ENCODE measurements at places on chromosomes 11 and 22.

GRCh38 chr22:48491451-48491941 lies 1336.2 kb downstream of the BRD1 start:
- peak; percentile 51 for DNase-seq

- DNase-seq: no peak
These were observed 5.9 kb downstream of the SERPIND1 start for GRCh38 chr22:20779818-20780158.

- no peak for DNase-seq
These were observed 368.5 kb downstream of the NELL1 start for GRCh38 chr11:21037850-21038249.

DNA sequence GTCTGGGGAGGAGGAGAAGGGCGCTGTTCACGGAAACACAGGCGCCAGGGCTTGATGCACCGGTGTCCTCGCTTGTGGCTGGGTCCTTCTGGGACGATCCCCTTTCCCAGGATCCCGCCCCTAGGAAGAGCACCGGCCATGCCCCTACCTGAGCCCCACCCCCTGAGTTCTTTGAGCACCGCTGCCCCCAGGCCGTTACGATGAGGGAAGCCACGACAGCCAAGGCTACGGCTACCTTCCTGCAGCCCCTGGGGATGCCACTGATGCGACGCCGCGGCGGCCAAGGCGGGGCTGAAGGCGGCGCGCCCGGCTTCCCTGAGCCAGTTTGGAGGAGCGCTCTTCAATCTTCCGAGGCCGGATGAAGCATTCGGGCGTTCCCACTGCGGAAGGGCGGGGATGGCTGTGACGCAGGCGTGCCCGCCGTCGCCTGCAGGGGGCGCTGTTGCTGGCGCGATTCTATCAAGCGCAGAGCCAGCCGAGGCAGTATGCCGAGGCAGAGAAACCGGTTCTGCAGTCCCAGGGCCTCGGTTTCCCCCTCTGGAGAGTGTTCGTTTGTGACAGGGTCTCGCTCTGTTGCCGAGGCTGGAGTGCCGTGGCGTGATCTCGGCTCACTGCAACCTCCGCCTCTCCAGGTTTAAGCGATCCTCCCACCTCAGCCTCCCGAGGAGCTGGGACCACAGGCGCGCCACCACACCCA lies 9.7 kb upstream of the NEFH start:
- DNase-seq: peak; percentile 31

GRCh38 chr11:72278905-72279304 lies 34.9 kb upstream of the PHOX2A start:
- no peak for DNase-seq

DNA sequence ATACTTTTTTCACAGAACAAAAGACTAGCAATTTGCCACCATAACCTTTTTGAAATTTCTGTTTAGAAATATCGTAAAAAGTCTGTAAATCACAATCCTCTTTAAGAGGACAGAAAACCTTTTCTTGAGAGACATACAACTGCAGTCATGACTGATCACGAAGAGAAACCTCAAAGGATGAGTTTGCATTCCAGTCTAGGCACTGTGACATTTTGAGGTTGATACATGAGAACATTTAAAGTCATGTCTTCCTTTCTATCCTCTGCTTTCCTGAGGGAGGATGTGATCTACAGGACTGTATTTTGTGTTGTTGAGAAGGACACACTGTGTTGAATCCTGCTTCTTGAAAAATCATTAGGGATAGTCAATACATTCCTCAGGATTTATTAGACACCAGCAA lies 476.7 kb upstream of the CCDC179 start:
- no peak for DNase-seq

DNA sequence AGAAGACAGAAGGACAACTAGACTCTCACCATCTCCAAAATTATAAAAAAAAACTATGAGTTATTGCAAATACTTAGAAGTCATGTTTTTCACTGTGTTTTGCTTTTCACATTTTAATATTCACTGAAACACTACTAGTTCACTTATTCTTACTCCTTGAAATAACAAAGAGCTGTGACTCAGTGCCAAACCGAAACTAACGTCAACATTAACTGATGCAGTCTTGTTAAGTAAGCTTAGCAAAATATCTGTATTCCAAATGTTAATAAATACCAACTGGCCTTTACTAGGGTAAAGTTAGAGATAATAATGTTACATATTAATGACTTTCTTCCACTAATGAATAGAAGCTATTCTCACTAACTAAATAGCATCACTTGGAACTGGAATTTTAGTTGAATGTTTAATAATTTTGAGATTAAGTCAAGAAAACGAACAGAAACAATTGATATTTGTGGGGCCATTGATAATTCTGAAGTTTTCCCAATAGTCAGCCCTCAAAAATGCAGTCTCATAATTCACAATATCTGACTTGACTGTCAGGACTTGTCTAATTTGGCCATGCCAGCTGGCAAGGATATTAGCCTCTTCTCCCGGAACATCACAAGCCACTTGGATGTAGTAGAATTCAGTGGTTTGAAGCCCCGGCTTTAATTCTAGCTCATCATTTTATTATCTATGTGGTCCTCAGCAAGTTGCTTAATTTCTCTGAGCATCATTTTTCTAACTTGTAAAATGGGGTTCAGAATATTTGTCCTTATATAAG lies 230.1 kb upstream of the DDI1 start:
- peak; percentile 8 for DNase-seq

GRCh38 chr22:26903030-26903856 lies 245.9 kb downstream of the MIAT start:
- no peak for DNase-seq

- no peak for DNase-seq
These were observed 362.7 kb upstream of the DDI1 start for GRCh38 chr11:103673773-103674172.

DNA sequence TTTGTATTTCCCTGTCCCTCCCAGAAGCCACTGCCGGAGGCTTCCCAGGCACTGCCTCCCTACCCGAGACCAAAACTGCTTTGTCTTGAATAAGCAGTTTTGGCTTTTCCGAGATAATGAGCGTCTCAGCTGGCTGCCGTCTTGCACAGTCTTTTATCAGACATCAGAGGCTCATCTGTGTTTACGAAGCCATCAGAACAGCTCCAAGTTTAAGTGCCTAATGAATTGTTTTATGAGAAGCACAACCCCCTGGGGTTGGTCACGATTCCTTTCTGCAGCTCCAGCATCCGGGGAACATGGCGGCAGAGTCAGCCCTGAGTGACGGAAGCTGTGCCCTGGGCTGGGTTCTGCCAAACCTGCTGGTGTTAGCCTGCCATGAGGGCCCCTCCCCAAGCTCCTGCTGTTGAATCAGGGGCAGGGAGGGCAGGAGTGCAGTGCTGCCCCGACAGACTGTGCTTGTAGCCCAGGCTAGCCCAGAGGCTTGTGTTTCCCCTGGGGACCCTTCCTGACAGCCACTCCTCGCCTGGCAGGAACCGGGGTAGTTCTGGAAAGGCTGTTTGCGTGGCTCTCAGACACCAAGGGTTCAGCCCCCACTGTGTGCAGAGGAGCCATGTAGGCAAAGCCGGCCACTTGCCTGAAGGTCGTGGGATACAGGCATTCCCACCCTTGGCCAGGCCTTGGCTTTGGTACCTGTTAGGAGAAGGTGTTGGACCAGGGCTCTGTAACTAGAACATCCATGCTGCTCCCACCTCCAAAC lies 96.1 kb downstream of the MORC2 start:
- DNase-seq: no peak

DNA sequence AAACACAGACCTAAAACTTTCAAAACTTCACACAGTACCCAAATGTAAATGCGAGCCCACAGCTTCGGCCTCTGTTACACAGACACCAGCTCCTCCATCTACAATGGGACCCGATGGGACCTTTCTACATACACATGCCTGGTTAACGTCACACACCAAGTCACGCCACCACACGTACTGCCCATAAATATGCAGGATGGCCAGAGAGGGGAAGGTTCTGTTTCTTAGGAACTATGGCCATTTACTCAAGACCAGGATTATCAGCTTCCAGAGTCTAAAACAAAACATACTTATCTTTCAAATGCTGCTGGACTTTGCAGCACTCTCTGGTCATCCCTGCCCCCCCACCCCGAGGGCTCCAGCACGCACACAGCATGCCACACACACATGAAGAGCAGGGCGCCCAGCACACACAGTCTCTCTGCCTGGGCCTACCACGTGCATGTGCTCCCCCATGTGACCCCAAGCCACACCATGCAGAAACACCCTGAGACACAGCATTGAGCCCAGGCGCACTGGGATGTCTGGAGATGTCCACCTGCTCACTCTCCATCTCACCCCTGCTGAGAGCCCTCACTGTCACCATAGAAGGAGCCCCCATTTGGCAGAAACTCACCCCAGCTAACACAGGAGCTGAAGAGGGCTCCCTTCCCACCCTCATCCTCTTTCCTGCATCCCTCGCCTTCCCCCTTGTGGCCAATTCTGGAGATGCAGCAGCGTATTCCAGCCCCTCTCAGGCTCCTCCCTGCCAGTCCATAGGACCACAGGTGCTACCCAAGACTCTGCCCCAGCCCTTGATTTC lies 61.8 kb downstream of the SLC22A12 start:
- DNase-seq: peak; percentile 91

DNA sequence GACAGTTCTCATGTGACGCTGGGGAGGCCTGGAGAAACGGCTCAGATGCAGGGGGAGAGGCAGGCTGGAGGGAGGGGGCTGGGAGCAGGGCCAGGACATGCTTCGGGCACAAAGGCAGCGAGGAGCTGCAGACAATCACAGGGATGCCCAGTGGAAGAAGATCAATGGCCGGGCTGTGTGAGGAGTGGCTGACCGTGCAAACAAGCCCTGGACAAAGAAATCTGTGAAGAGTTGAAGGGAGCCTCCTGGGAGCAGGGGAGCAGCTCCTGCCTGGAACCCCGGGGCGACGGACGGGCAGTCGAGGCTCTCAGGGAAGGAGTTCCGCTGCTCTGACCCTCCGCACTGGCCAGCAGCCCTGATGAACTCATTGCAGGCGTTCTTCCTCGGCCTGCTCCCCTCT lies 126.7 kb upstream of the B3GAT1 start:
- DNase-seq: no peak

DNA sequence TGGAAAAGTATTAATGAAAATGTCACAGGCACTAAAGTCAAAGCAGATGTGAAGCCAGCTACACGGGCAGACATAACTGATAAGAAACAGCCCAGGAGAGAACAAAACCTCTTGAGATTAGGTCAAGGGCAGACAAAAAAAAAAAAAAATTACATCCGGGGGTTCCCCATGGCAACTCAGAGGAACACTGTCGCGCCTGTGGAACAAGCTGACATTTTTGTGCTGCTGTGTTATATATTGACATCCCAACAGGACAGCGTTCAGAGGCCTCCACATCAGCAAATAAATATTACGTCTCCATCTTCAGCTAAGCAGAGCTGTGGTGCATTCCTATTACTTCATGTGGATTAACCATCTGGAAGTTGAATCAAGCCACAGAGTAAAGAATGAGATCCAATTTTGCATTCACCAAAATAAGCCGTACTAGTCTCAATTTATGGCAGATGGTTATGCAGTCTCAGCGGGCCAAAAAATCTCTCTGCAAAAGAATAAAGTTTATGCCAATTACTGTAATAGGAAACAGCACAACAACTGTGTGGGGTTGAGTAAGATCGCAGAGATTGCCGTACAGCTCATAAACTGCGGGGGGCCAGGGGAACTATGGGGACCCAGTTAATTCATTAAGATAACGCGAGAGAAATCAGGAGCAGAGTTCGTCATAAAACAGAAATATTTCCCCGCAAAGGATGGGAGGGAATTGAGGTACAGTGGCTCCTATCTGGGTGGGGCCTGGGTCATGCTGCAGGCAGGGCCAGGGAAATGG lies 41.3 kb upstream of the MN1 start:
- DNase-seq: peak; percentile 73

Data from cerebellar cortex (tissue), 1 donor.